AML-193 (cell line): ENCODE measurements at places on chromosomes 12 and 14.
A peak's percentile ranks its signal among the peaks of the same experiment; 100 is the strongest.

DNA sequence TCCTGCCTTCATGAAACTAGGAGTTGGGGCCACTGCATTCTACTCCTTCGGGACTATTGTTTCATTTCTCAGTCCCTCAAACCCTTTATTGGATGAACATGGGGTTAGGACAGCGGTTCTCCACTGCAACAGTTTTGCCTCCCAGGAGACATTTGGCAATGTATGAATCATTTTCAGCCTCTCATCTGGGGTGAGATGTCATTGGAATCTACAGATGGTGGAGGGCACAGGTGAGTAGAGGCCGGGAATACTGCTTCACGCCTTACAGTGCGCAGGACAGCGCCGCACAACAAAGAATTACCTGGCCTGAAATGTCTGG is 649 bp upstream of the GNPNAT1 start:
- no peak for DNase-seq

DNA sequence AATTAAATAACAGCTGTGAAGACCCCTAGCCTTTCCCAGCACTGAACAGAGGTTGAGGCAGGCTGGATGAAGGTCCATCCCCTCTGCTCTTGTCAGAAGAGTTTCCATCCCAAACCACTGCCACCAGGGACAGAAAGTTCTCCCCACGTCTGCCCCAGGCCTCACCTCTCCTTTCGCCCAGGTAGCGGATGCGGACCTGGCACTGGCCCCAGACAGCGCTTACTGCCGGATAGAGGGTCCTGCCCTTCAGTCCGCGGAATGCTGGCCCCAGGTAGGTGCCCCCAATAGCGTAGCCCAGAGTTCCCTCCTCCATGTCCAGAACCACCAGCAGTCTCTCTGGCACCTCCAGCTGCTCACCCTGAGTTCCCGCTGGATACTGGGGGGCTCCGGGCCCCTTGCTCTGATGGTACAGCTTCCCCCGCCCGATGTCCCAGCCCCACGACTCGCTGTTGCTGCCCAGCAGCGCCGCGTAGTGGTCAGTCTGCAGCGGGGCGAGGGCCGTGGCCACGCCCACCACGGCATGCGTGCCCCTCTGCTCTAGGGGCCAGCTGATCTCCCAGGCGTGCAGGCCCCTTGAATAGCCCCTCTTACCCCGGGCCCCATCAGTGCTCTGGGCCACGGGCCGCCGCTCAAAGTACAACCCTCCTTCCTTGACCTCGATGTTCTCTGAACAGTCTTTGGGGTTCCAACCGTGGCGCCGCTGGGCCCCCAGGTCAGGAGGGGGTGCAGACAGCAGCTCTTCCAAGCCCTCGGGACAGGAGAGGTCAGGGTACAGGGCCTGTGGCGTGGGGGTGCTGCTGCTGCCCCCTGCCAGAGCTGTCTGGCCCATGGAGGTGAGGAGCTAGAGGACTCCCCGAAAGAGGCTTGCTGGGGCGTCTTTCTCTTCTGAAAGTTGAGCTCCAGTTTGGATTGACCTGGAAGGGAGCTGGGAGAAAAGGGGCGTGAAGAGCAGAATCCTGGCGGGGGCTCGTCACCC is 742 bp downstream of the SPSB2 start:
- DNase-seq = peak; percentile 55

- DNase-seq = peak; percentile 68
Observed at GRCh38 chr12:69059465-69060457, 126.8 kb upstream of the CPM start.

DNA sequence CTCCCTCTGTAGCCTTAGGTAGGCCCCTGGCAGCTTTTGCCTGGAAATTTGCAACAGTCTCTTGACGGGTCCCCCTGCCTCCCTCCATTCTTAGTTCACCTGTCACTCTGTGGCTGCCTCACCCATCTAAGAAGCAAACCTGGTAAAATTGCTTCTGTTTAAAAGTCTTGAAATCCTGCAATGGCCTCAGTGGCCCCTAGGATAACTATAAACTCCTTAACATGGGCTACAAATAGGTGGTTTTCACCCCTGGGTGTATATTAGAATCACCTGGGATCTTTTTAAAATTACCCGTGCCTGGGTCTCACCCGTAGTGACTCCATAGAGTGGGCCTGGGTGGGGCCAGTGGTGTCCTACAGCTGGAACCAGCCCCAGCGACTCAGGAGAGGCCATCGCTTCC is 332.7 kb downstream of the CACNA1C start:
- no peak for DNase-seq

GRCh38 chr12:33654313-33654712 is 214.7 kb upstream of the SYT10 start:
- DNase-seq = no peak

GRCh38 chr12:26101763-26102162 is 23.1 kb downstream of the BHLHE41 start:
- no peak for DNase-seq

GRCh38 chr12:79524507-79525148 is 166.1 kb downstream of the PAWR start:
- no peak for DNase-seq

DNA sequence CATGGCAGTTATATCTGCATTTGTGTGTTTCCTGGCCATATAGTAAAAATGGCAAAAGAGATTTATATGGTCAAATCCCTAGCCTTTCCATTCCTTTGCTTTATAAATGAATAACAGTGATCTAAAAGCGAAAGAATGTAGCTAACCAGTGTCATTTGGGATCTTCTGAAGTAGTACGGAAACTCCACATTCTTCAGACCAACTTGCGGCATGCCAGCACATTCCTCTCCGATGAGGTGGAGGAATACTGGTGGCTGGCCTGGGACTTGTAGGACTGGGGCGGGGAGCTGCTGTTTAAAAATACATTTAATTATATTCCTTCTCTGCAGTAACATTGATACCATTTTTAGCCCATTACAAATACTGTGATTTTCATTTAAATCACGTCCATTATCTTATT is 85.3 kb downstream of the SAMD4A start:
- DNase-seq = no peak

GRCh38 chr12:100141998-100142850 is 450 bp downstream of the BLTP3B start:
- no peak for DNase-seq

DNA sequence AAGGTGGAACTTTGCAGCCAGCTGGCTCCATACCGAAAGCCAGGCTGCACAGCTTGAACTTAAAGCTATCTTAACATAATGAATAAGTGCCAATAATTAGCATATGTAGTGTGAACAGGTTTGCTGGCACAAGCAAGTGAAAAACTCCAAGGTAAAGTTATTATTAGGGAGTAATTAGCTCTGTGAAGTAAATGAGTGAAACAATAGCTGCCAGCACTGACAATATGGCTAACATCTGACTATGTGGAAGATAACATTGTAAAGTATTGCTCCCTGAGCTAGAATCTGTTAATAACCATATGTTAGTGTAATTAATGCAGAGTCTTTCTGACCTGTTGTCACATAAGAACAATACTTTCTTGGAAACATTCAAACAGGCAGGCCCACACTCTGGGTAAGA is 246.4 kb downstream of the SOX5 start:
- no peak for DNase-seq

DNA sequence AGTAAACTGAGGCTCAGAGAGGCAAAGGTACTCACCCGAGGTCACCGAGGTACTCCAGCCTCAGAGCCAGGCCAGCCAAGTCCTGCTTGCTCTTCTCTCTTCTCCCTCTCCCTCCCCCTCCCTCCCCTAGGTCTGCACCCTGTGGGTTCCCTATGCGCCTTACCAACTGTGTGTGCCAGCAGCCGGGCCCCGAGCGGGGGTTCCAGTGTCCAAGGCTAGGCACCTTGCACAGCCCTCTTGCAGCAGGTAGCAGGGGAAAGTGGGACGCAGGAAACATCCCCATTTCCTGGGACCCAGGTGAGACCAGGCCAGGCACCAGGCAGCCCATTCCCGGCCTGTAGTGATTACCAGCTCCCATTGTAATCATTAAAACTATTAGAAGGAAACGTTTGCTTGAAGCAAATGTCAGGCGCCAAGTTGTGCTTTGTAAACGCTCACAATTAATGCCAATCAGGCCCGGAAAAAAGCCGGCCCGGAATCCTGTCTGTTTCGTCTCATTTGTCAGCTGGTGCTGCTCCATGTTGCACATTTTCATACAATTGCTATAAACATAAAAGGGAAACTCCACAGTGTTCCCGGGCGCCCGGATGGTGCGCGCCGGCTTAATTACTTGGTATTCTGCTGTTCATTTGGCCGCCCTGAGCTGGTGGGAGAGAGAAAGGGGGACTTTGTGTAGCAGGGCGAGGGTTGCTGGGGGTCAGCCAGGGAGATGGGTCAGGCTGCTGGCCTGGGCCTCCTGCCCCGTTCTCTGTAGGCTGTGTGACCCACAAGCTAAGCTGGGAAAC is 11.9 kb downstream of the FAM222A start:
- no peak for DNase-seq

DNA sequence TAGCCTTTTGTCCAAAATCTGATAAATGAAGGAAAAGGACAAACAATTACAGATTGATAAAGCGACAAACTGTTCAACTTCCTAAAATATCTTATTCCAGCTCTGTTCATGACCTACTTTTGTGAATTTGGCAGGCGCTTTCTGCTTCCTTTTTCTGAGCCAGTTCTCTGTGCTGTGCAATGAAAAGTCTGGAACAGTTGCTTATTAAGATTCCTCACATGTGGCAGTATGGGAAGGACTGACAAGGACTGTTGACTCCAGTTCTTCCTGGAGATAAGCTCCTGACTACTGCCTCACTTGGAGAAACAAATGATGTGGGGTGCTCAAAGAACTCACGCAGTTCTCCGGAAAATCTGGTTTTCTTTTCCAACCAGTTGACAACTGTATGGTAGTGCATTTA is 58.3 kb upstream of the ANP32D start:
- DNase-seq = no peak

- DNase-seq = no peak
Observed at GRCh38 chr12:130559806-130560205, 156.3 kb downstream of the RIMBP2 start.

GRCh38 chr12:5745251-5745888 is 199.7 kb downstream of the ANO2 start:
- DNase-seq = peak; percentile 53

GRCh38 chr12:50123203-50123602 is 11.2 kb downstream of the COX14 start:
- no peak for DNase-seq

GRCh38 chr14:64060648-64061096 is 207.9 kb downstream of the SYNE2 start:
- no peak for DNase-seq

DNA sequence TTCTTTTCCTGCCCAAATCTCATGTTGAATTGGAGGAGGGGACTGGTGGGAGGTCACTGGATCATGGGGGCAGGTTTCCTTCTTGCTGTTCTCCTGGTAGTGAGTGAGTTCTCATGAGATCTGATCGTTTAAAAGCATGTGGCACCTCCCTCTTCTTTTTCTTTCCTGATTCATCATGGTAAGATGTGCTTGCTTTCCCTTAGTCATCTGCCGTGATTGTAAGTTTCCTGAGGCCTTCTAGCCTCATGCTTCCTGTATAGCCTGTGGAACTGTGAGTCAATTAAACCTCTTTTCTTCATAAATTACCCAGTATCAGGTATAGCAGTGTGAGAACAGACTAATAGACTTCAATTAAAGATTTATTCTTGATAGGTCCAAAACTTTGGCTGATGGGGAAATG is 83.5 kb downstream of the CAND1 start:
- DNase-seq = no peak

DNA sequence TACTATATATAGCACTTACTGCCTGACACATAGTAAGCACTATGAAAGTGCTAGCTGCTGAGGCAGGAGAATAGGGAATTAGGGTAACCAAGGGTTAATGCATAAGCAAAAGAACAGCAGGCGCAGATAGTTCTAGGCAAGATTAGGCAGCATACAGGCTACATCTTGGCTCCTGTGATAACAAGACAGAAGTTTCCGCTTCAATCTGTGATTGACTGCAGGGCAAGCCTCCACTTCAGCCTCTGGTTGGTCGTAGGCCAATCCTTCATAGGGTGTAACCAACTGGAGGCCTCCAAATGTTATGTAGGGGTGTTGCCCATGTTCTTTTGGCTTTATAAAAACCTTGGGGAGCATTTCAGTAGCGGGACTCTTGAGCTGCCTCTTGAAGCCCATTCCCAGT is 46.9 kb downstream of the KLHL28 start:
- DNase-seq = no peak

- no peak for DNase-seq
Observed at GRCh38 chr14:62077676-62078261, 315.5 kb downstream of the SNAPC1 start.

- DNase-seq = no peak
Observed at GRCh38 chr12:32002848-32003493, 43.8 kb downstream of the RESF1 start.

DNA sequence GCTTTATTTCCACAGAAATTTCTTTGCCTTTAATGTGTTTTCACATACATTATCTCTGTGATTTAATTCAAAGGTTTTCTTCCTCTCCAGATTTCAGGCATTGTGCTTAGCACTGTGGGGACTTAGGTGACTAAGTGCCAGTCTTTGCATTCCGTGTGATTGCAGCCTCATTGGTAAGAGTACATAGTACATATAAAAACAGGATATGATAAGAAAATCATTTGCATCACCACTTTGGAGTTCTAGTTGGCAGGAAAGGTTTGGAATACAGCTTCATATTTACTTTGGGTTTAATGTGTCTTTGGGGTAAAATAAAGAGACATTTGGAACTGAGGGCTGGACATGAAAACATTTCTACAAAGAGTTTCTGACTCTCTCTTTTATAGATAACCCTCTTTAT is 37.8 kb upstream of the C12orf75 start:
- no peak for DNase-seq

- DNase-seq = no peak
Observed at GRCh38 chr12:14689996-14690395, 6.4 kb downstream of the GUCY2C start.

GRCh38 chr12:113247123-113248050 is 26.1 kb downstream of the TPCN1 start:
- DNase-seq = no peak

DNA sequence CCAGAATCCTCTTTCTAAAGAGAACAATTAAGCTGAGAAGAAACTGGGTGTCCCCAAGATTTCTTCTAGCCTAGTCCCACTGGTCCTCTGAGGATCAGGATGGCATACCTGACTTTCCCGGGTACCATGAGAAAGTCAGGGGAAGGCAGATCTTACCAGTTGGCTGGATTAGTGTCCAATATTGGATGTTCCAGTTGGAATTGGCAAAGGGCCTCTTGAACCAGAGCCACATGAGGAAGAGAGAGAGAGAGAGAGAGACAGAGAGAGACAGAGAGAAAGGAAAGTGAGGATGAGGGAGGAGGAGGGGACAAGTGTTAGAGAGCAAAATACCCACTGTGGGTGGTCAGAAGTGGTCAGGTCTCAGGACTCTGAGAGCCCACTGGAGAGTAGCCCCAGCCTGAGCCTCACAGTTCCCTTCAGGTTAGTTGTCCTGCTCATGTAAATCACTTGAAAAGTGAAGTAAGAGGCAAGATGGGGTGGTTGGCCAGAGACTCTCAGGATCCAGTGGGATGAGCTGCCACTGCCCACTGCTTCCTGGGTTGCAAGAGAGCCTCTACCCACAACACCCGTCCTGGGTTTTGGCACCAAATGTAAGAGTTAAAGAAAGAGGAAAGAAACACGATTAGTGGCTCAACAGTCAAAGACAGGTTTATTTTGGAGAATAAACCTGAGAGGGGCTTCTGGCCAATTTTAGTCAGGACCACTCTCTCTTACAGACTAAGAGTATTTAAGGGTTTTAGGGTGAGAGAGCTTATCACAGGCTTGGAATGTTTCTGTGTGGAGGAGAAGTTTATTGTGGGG is 28.4 kb upstream of the A2M start:
- no peak for DNase-seq

GRCh38 chr12:70121562-70121961 is 121.7 kb upstream of the CNOT2 start:
- DNase-seq = no peak
